Vagina (tissue), 2 donors: ENCODE measurements at places on chromosomes 12 and 14. TPM values are rescaled to one million over a fixed set of nuclear protein-coding genes. Genes with fewer than 3 reads are reported as not detected.

- no peak for DNase-seq
Observed at GRCh38 chr12:13173012-13173932, 23.3 kb upstream of the EMP1 start.

GRCh38 chr12:128664501-128664900 is 159.3 kb downstream of the SLC15A4 start:
- DNase-seq = no peak

DNA sequence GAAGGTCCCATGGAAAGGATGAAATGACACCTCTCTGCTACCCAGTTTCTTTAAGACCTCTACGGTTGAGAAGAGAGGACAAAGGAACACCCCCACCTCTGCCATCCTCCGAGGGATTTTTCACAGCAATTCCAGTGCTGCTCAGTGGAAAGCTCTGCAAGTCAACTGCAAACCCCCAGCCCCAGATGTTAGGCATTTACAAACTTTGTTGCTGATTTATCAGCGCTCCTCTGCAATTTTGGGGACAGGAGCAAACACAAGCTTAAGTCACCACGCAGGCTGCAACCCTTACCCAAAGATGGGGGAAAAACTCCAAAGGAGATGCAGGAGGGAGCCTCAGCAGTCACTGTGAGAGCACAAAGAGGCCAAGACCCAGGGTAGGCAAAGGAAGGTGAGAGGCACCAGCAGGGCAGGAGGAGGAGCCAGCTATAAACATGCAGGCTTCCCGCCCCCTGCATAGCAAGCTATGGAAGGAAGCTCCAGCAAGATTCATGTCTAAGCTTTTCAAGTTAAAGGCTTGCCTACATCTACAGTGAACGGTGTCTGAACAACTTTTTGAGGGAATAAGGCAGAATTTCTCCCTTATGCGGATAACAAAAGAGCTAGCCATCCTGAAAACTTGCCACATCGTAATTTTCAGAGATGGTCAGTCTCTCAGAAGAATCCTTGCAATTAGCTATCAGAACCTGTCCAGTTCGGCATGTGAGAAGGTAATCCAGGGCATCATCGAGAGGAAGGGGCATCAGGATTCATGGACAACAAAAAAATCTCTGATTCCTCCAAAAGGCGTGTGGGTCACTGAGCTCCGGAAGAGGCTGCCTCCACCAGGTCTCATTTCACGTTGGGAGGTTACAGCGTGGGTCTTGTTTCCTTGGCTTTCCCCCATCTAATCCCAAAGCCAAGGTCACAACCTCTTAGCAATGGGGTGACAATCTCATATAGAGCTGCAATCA is 3.9 kb downstream of the CTDSP2 start:
- no peak for DNase-seq

DNA sequence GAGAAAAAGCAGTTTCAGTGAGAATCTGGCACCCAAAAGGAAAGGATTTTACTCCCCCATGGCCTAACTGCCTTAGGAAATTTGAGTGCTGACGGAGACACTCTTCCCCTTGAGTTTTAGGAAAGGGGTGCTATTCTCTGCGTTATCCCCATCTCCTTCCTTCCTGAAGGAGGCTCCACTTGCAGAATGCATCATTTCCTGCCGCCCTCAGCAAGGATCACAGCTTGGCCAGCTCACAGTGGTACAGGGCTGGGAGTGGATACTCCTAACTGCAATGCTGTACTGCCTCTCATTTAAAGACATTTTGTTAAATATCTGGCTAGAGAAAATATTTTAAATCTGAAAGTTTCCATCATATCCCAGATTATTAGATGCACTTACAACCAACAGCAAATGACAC is 33.0 kb downstream of the RDH12 start:
- DNase-seq = no peak

- DNase-seq = no peak
Observed at GRCh38 chr12:43852744-43853143, 16.9 kb downstream of the TMEM117 start.

DNA sequence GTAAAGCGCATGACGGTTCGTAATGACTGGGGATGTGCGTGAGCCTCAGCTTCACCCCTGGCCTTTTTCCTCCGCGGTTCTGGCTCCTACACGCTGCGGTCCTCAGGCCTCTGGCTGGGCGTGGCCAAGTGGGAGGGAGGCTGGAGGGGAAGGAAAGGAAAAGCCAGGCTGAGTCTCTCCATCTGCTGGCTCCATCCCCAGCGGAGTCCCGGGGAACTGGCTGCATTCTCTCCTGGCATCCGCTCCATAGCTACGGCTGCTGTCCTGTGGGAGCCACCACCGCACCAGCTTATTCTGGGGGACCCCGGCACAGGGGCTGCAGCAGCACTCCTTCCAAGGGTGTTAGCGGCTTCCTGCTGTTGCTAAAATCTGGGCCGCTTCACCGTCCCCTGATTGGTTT is 68.2 kb upstream of the SLC24A4 start:
- no peak for DNase-seq

The CLMN gene
- total RNA-seq = 19.6 TPM
